ENCODE measurements at places on chromosomes 12 and 14.

- DNase-seq, result no peak
These were observed 10.2 kb upstream of the YARS2 start for GRCh38 chr12:32765906-32766305.

DNA sequence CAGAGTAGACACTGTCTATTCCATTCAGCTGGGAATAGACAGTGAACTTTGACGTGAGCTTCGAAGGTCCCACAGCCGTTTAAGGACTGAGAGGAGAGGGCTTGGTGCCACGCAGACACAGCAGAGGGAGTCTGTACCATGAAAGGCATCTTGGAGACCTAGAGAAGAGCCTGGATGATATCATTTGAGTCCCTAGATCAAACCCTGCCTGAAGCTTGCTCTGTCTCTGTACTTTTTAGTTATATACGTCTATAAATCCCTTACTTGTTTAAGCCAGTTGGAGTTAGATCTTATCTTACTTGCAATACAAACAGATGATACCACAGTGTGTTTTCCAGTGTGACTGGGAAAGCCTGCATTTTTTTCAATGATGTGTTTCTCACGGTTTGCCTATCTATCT, 128.9 kb upstream of the RTL1 start:
- DNase-seq, result no peak

DNA sequence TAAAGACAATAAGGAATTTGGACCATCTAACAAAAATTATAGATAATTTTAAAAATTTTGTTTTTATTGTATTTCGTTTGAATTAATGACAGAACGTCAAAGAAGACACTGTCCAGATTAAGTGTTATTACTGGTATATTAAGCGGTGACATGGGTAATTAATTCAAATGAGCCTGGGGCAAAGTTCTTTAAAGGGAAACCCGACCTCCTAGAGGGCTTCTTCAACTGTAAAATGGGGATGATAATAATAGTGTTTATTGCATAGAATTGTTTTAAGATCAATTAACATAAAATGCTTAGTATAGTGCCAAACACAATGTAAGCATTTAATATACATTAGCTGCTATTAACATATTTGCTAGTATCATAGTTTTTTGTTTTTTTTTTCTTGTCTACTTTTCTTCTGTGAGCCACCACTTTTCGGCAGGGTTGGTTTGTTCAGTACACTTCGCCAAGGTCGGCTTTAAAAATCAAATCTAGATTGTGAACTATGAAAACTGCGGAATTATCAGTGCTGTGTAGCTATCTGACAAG, 514 bp upstream of the LARP4 start:
- no peak for DNase-seq

DNA sequence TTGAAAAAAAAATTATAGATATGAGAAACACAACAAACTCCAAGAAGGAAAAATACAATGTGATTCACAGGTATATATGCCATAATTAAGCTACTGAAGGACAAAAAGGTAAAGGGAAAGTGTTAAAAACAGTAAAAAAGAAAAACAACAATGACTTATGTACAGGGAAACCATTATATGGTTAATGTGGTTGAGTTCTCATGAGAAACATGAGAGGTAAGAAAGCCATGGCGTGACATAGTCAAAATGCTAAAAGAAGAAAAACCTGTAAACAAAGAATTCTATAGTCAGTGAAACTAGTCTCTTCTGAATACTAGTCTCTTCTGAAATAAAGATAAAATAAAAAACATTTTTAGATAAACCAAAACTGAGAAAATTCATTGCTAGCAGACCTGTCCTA, 109.1 kb downstream of the NEDD1 start:
- no peak for DNase-seq

DNA sequence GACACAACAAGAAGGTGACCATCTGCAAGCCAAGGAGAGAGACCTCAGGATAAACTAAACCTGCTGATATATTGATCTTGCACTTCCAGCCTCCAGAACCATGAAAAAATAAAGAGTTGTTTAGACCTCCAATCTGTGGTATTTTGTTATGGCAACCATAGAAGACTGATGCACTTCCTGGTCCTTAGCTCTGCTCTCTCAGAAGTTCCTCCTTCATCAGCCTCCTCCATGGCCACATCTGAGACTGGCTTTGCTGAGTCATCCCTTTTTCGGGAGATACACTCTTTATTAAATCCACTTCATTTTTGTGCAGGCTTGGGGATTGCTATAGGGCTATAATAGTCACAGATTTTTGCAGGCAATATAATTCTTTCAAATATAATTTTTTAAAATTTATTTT, 89.6 kb upstream of the ATF7IP start:
- DNase-seq, result no peak

- DNase-seq, result no peak
These were observed 6.3 kb downstream of the TRMT61A start for GRCh38 chr14:103535081-103535890.

DNA sequence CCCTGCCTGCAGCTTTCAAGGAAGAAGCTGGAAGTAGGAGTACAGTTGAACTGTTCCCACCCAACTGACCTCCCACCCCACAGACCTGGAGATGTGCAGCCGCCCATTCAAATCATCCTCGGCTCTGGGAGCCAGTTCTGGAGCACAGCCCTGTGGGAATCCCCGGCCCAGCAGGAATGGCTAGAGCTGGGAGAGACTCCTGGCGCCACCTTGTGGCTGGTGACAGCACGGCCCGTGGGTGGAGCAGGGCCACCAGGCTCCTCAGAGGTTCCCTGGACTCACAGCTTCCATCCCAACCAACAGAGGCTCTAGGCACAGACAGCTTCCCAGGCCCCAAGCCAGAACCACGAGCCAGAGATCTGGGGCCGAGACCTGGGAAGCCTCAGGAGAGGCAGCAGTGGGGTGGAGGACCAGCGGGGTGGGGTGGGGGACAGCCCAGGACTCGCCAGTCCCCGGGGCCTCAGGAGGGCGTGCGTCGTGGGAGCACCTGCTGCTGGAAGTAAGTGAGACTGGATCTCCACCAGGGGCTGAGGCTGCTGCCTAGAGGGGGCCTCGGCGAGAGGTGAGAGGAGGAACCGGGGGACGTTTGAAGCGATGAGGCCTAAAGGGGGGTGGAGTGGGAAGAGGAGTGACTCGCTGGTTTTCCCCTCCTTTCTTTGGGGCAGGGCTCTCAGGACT, 43.4 kb downstream of the RNF34 start:
- DNase-seq, result peak; percentile 55

- DNase-seq, result peak; percentile 100
These were observed 157.5 kb upstream of the HIF1A start for GRCh38 chr14:61537563-61538463.

DNA sequence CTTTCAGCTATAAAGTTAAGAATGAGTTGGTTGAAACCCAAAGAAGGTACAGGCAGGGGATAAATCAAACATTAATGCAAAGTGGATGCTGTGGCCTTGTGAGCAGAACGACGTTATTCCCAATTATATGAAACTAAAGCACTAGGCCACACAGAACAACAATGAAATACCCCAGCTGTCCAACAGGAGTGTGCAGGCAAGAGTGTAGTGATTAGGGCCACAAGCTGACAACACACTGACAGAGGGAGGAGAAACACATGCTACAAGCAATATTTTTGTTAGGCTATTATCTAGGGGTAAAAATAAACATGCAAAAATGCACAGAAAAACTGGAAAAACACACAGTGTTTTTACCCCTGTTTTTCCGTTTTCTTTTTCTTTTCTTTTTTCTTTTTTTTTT, 15.0 kb downstream of the MAP3K9 start:
- no peak for DNase-seq

GRCh38 chr14:66649498-66649897, 141.6 kb downstream of the GPHN start:
- no peak for DNase-seq

DNA sequence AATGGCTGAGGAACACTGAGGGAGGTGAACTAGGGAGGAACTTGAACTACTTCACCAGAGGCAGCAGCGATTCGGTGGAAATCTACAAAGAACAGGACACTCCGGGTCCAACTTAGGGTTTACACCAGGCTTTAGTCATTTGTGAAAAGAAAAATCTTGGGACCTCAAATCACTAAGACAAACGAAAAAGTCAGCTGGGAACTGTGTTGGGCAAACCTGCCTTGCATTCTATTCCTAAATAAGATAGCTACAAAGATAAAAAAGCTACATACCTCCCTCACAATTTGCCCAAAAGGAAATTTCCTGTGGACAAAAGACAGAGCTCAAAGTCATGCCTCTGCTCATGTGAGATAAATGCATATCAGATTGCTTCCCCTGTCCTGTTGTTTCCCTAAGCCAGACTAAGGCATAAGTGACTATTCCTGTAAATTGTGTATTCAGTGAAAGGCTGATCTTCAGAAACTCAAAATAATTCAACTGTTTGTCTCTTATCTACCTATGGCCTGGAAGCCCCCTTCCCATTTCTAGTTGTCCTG, 106.6 kb downstream of the APAF1 start:
- DNase-seq, result no peak

DNA sequence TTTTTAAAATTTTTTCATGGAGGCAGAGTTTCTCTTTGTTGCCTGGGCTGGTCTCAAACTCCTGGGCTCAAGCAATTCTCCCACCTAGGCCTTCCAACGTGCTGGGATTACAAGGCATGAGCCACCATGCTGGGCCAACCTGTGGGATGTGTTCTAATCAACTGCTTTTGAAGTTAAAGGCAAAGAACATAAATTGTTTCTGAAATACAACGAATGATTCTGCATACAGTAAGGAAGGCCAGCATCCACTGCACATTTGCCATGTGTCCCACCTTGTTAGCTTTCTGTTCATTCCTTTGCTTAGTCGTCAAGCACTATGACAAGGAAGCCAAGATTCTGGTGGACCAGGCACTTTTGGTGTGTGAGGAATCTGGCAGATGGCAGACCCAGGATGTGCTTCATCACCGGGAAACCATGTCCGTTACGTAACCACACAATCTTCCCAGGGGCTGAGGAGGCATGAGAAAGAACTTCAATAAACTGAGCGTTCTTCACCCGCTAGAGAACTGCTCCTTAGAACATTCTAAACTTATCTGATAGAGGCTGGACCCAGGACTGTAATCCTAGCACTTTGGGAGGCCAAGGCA, 24.5 kb downstream of the MOK start:
- DNase-seq, result peak; percentile 95

DNA sequence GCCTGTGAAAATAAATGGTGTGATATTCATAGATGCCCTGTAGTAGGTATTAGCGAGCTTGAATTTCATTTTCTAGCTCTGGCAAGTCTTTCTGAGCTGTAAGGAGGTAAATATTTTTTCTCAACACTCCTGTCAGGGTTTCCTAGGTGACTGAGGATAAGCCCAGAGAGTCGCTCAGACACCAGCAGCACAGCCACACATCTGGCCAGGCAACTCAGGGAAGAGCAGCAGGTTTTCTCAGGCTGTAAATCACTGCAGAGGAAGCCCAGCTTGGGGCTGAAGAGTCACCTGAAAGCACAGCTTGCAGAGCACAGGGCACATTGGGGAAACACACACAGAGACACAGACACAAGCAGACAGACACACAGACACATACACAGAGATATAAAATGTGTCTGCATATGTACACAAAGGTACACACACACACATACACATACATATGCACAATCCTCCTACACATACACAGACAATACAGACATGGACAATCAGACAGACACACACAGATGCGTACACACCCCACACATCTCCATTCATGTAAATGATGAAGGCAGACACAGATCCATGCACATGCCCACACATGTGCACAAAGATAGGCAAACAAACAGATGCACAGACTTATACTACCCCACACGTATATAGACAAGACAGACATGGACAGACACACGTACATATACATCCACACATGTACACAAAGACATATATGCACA, 232.0 kb upstream of the TMTC1 start:
- no peak for DNase-seq

DNA sequence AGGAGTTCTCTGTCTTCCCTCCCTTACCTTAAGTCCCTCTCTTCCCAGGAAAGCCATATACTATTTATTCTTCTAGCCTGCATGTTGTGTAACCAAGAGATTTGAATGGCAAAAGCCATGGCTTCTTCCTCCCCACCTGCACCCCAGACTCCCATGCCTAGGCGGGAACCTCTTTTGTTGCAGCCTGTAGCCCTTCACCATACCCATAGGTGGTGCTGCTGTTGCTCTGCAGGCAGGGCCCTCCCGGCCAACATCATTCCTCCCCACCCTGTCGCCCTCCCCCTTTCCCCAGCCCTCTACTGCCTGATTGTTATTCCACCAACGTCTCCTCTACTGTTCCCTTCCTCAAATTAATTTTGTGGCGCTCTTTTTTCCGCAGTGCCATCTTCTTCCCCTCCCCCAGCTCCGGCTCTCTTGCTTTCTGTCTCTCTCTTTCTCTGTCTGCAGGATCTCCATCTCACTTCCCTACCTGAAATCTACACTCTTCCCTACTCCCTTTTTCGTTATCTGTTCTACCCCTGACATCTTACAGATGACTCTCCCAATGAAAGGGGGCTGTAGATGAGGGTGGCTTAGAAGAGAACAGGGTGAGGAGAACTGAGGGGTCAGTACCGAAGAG, 13.8 kb downstream of the NGDN start:
- no peak for DNase-seq

- DNase-seq, result no peak
These were observed 14.6 kb downstream of the OR10P1 start for GRCh38 chr12:55651299-55651683.

DNA sequence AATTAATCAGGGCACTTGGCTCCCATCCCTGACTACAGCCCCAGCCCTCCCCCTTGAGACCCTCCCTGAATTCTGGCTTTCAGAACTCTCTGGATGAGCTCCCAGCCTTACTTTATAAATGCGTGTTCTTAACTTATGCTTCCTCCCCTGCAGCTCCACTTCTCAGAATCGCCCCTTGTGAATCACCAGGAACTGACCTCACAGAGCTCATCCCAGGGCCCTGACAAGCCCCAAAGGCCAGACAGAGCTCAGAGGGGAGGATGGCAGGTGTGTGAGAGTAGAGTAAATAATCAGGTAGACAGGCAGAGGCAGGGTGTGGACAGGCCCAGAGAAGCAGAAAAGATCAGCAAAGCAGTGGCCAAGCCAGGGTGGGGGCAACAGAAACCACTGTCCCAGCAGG, 68.2 kb upstream of the FOXN3 start:
- DNase-seq, result peak; percentile 68

DNA sequence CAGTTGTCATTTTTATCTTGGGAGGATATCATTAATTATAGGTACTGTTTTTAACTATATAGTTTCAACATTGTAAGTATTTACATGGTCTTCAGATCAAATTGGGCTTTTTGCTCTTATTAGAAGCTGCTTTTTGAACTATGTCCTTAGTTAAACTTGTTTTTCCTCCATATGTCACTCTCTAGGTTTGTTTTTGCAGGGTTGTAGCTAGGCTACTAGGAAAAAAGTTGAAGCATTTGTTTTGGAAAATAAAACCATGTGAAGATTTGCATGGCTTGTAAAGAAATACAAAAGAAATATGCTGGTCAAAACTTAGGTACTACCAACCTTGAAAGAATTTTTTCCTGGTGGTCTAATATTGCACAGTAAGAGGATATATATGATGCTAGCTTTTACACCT, 3.4 kb downstream of the ARID2 start:
- DNase-seq, result no peak

DNA sequence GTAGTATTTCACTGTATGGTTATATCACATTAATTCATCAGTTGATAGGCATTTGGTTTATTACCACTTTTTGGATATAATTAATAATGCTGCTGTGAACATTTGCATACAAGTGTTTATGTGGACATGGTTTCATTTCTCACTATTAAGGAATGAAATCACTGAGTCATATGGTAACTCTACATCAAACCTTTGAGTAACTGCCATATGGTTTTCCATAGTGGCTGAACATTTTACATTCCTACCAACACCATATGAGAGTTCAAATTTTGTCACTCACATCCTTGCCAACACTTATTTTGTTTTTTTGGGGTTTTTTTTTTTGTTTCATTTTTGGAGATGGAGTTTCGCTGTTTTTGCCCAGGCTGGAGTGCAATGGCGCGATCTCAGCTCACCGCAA, 30.2 kb upstream of the EAPP start:
- DNase-seq, result no peak

- no peak for DNase-seq
These were observed 711.5 kb downstream of the RPS29 start for GRCh38 chr14:48874711-48875110.
